Endothelial cell of umbilical vein (primary cell): ENCODE measurements at places on chromosomes 2 and 18. TPM values are rescaled to one million over a fixed set of nuclear protein-coding genes. Genes with fewer than 3 reads are reported as not detected.

- no peak for DNase-seq
Measured at GRCh38 chr2:173940208-173941020, 24.8 kb downstream of the SP3 start.

- DNase-seq: no peak
Measured at GRCh38 chr2:56088411-56088810, 95.4 kb upstream of the CCDC85A start.

DNA sequence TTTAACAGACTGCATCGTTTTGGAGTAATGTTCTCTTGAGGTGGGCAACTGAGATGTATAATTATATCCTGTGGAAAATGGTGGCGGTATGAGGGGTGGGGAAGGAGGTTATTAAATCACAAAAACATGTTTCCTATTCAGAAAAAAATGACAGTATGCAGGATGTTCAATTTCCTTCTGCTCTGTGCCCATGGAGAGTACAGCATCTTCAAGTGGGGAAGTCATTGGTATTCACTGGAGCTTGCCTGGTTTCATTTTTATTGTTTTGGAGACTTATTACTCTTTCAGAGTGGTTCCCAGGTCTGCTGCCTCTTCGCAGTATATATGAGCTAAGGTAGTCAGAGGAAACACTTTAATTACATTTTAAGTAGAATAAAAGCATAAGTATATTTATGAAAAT is 318.8 kb upstream of the RAB12 start:
- DNase-seq: no peak

- no peak for DNase-seq
Measured at GRCh38 chr18:60880184-60880583, 453.0 kb upstream of the CDH20 start.

GRCh38 chr2:150255528-150255927 is 231.9 kb downstream of the RND3 start:
- DNase-seq: peak; percentile 49

DNA sequence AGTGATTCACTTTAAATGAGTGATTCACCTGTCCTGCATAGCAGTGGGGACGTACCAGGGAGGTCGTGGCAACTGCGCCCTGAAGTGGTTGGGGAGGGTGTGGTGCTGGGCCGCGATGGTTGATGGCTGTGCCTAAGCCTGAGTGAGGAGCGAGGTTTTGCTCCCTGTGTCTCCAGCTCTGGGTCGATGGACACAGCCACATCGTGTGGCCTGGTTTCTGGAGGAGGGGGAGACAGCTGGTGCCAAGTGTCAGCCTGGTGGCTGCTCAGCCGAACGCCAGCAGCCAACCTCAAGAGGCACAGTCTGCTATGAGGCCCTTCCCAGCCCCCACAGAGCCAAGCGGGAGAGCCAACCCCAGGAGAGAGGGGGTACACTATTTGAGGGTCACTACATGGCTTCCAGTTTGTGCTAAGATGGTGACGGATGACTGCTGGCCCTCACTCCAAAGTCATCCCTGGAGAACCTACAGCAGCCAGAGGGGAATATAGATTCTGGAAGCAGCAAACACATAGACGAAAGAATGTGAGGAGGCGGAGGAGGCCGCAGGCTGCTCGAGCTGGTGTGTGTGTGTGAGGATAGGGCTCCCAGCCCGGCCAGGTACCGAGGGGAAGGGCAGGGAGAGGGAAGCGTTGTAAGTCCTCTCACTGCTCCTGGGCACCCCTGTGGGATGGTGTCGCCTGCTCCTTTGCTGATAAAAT is 58.6 kb upstream of the OTOF start:
- no peak for DNase-seq

The POTEI gene
- 0.13 and 0.16 TPM in 2 replicates for total RNA-seq

The SLC5A7 gene
- total RNA-seq: not detected in 2 replicates

GRCh38 chr2:140714586-140714985 is 1416.2 kb downstream of the LRP1B start:
- no peak for DNase-seq

The STARD6 gene
- total RNA-seq: not detected in 2 replicates

DNA sequence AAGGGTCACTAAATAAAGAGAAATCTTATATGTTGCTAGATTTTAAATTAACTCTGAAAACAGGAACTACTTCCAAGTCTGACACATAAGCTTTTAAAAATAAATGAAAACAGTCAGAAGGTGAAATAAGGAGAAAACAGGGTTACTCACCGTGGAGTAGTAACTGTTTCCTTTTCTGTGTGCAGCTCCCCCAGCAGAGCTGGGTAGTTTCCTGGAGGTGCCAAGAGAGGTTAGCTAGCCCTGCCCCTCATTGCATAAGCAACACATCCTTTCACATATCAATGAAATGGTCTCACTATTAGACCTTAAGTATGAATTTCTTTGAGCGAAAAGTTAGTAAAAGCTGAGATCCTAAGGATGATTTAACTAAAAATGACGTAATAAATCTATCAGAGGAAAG is 54.0 kb upstream of the GPR75 start:
- DNase-seq: peak; percentile 91

- no peak for DNase-seq
Measured at GRCh38 chr2:134198006-134198634, 55.8 kb upstream of the MGAT5 start.

The PIAS2 gene
- total RNA-seq: 27.7 and 34.3 TPM in 2 replicates

DNA sequence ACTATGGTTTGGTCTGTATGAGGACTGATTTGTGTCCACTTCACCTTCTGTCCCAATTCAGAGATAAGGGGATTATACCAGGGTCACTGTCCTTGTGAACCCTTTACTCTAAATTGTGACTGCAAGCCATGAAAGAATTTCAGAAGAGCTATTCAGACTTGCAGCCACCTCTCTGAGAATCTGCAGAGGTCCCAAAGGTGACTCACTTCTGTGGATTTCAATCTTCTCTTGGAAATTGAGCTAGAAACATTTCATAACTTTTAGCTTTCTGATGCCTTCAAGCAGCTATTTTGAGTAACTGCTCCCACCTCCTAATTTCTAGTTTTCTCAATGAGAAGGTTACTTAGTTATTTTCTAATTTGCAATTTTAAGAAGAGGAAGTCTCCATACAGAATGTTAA is 1242.4 kb upstream of the ACVR2A start:
- DNase-seq: no peak

DNA sequence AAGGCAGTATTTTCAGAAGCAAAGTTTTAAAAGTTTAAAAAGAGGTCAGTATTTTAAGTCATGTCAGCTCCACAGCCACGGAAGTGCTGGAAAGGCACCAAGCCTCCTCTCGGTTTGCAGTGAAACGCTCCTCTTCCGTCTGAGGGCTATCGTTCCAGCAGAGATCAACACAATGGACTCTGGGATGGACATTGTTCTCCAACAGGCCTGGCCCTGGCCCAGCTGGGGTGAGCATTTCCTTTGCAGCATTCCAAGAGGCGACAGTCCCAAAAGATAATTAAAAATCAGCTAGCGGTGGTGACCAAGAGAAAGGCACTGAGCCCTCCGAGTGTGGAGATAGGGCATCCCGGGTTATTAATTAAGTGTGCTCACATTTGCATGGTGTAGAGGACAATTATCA is 95.9 kb upstream of the LCLAT1 start:
- DNase-seq: no peak

DNA sequence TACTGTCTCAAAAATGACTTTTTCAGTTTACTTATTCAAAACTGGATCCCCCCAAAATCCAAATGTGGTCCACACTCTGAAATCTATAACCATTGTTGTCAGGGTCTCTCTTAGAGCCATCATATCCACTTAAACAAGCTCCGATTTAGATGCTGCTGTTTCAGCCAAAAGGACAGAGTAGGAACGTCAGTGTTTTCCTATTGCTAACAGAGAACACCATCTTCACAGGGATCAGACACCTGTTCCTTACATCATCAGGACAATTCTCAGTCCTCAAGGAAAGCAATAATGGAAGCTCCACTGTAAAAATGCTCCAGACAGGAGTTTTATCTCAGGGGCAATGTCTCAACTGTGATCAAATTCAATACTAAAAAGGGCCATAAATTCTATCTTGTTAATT is 155.4 kb downstream of the STK39 start:
- no peak for DNase-seq

- DNase-seq: no peak
Measured at GRCh38 chr18:55486936-55487335, 101.1 kb downstream of the TCF4 start.

The TEX261 gene
- total RNA-seq: 63.3 and 71.2 TPM in 2 replicates

DNA sequence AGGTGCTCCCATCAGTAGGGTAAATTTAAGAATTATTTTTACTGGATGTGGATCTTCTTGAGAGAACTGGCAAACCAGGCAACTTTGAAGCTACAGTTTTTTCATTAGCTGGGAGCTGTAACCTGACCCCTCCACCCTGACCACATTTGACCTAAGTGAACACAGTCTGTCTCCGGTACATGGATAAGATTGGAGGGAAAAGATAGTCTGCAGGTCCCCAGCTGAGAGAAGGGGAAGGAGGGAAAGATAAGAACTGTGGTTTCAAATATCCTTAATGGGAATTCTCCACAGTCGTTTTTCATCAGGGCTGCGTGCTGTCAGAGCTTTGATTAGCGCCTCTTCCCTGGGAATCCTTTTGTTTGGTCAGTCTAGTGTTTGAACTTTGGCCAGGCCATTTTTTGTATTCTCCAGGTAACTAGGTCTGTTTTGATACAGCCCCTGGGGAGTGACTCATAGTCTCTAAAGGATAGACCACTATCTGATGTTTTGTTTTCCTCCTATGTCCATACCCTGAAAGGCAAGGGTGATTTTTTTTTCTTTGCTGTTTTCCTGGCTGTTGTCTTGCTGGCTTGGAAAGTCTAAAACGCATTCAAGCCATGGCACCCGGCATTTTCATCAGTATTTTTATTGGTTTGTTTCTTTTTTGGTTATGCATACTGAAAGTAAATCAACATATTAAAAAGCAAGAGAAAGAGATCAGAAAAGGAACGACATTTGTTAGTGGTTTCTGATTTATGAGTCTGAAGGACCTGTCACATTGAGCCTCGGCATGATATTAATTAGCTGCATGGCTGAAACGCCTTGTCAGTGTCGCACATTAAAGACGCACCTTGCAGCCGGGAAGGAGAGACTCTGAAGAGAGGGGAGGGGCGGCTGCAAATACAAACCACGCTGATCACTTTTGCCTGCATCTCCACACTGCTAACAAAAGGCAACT is 183.4 kb upstream of the FN1 start:
- DNase-seq: peak; percentile 69

The PLEK gene
- total RNA-seq: 0.11 and 0.18 TPM in 2 replicates

DNA sequence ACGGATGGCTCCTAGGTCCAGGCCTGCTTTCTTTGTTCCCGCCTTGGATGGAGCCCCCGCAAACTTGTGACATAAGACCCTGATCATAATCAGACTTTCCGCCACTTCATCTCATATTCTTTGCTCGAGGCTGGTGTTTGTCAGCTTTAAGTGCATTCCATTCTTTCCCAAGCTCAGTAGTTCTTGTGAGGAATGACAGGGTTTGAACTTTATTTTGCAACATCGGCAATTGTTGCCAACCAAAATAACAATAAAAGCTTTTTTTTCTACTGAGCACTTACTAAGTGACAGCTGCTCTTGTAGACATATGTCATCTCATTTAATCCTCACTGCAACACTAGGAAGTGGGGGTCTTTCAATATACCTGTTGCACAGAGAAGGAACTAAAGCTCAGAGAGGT is 178.8 kb upstream of the ST6GAL2 start:
- no peak for DNase-seq

The BOLL gene
- not detected in 2 replicates for total RNA-seq

DNA sequence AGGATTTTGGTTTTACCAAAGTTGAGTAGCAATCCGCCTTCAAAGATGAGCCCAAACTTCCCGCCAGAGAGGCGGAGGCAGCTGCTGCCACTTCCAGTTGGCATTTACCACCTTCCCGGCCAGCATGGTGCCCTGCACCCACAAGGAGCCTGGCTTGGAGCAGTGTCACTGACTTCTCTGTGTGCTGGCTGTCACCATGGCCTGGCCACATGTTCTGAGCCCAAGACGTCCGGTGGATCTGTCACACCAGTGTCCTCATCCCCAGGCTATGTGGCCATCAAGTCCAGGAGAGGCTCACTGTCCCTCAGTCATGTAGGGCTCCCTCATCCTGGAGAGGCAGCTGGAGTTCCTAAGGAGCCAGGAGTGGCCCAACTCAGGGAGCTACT is 100.6 kb downstream of the ACKR3 start:
- DNase-seq: no peak

GRCh38 chr18:37762076-37762621 is 196.6 kb upstream of the CELF4 start:
- no peak for DNase-seq

The EN1 gene
- total RNA-seq: not detected in 2 replicates

GRCh38 chr18:22557168-22557941 is 139.6 kb upstream of the CTAGE1 start:
- peak; percentile 44 for DNase-seq

The ITGB6 gene
- not detected in 2 replicates for total RNA-seq

DNA sequence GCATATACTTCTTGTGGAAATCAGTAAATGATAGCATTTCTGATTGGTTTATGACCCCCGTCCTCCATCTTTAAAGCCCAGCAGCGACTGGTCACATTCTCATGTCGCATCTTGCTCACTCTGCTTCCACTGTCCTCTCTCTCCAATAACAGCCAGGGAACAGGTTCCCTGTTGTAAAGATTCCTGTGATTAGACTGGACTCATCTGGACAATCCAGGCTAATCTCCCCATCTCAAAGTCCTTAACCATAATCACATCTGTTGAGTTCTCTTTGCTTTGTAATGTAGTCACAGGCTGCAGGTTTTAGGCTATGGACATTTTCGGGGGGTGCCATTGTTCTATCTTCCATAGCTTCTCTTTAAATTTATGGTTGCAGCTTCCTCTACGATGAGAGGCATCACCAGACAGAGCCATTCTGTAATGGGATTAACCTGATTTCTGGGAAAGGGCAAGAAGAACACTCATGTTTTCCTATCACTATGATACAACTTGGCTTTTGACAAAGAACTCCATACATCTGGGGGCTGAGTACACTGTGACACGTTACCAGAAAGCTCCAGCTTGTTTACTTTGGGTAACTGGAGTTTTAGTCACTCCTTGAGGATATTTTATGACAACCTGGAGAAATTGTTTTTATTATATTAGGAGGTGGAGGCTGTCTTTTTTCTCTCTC is 159.0 kb downstream of the NYAP2 start:
- DNase-seq: no peak

The IL1RL1 gene
- 44.0 and 55.1 TPM in 2 replicates for total RNA-seq

The ICA1L gene
- 3.7 and 4.1 TPM in 2 replicates for total RNA-seq

The RNF138 gene
- 24.6 and 31.5 TPM in 2 replicates for total RNA-seq

- DNase-seq: no peak
Measured at GRCh38 chr2:169491378-169491777, 12.1 kb downstream of the BBS5 start.

GRCh38 chr2:64212346-64212745 is 68.1 kb upstream of the PELI1 start:
- no peak for DNase-seq

DNA sequence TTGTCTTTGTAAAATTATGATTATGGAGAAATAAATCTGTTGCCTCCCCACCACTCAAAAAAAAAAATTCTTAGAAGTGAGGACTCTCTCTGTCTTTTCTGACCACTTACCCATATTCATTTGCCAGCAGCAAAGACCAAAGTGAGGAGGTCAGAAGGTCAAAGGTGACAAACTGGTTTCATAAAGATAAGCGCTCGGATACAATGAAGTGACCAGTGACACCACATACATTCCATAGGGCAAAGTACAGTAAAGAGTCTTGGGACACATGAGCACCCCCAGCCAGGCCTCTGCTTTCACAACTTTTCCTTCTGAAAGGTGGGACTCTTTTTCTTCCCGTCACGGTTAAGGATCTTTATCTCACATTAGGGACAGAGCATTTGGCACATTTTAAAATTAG is 75.9 kb upstream of the TCF4 start:
- DNase-seq: no peak
